Activated T-cell treated with anti-CD3 and anti-CD28 coated beads, Interleukin-2, amount 50 U/mL, for 48 hours (primary cell): ENCODE measurements at places on chromosomes 7 and 10.

- DNase-seq = no peak
These were observed 34.0 kb downstream of the GOT1 start for GRCh38 chr10:99396471-99396870.

- no peak for DNase-seq
These were observed 777.7 kb downstream of the LRMDA start for GRCh38 chr10:76209135-76209534.

DNA sequence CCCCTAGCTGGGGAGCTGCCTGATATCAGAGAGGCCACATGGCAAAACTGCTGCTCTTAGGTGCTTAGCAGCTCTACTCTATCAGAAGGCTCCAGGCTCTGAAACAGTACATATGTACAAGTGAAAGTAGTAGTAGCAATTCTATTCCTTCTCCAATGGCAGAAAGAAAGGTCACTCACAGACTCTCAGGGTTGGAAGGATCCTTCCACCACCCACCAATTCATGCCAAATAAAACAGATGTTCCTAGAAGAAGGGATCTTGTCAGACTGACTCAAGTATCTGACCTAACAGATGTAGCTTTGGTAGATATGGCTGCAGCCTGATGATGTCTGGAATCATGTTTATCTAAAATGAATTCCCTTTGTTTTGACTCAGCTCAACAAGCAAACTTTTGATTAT is 8.0 kb upstream of the ALDH18A1 start:
- DNase-seq = no peak

DNA sequence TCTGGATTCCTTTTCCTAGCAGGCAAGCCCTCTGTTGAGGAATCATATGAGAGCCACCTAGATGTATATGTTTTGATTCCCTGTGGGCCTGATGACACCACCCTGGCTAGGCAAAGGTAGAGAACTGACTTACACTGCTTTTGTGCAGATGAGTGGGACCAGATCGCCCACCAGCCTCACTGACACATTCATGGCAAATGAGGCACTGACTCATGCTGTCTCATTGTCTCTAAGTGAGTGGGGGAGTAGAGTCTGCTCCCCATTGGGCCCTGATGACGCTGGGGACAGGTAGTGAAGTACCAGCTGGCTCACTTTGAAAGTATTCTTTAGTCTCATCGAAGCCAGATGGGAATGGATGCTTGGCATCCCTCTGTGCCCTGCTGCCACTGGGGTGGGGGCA is 326.3 kb downstream of the ABCA13 start:
- DNase-seq = no peak

- DNase-seq = no peak
These were observed 191.3 kb downstream of the CUX1 start for GRCh38 chr7:102008535-102009262.

- no peak for DNase-seq
These were observed 178.6 kb downstream of the CDK14 start for GRCh38 chr7:90774706-90775105.

GRCh38 chr10:127935071-127935561 is 28.2 kb downstream of the PTPRE start:
- no peak for DNase-seq

DNA sequence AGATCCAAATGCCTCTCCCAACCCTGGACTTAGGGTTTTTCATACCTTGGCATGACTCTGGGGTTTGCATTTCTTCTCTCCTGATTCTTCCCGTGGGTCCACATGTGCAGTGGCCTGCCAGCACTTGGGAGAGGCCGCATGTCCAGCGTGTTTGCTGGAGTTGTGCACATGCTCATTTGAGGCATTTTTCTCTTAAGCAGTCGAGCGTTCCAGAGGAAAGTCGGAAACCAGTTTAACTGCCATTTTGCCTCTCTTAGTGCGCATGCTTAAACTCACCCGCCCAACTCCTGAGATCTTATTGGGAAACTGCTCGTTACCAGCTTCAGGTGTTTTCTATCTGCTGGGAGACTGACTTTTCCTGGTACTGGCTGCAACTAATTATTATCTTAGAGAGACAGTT is 888.4 kb upstream of the PHF14 start:
- DNase-seq = no peak

DNA sequence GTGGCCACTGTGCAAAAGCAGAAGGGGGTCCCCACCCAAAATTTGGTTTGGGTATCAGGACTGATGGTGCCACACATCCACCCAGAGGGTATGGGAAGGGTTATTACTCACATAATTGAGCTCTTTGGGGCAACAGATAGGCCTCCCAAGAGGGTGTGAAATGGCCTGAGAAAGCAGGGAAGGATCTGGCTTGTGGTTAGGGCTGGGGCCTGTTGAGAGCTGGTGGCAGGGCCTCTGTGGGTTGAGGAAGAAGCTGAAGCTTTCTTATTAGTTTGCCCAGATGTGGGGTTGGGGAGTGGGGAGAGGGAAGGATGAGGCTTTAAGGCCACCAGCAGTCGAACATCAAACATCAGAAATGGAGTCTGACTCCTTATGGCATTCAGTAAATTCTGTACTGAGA is 18.3 kb upstream of the MKI67 start:
- no peak for DNase-seq

GRCh38 chr10:62632071-62632809 is 172.3 kb upstream of the ADO start:
- DNase-seq = no peak

- DNase-seq = no peak
These were observed 6.5 kb downstream of the CABCOCO1 start for GRCh38 chr10:61669161-61669725.

DNA sequence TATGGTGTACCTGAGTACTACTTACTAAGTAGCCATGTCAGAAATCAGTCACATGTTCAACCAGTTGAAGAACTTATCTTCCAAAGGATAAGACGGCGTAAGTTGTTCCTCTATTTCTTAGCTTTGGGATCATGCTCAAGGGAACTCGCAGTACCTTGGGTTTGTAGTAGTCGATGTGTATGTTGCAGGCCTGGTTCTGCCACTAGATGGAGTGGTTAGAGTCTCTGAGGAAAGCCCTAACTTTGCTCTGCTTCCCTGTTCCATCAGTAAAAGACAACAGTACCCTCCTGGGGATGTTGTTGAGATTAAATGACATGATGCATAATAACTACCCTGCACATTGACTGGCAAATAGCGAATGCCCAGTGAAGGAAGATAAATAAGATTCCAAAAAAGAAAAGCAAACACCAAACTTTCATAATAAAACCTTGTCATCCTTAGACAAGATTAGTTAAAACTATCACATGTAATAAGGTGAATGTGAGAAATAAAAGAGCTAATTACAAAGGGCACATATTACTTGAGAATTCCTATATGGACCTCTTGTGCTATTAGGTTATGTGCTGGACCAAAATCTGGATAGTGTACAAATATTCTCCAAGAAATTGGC is 165.9 kb downstream of the ABCA13 start:
- DNase-seq = no peak

- DNase-seq = no peak
These were observed 58.4 kb downstream of the ZNF22 start for GRCh38 chr10:45058992-45059561.

DNA sequence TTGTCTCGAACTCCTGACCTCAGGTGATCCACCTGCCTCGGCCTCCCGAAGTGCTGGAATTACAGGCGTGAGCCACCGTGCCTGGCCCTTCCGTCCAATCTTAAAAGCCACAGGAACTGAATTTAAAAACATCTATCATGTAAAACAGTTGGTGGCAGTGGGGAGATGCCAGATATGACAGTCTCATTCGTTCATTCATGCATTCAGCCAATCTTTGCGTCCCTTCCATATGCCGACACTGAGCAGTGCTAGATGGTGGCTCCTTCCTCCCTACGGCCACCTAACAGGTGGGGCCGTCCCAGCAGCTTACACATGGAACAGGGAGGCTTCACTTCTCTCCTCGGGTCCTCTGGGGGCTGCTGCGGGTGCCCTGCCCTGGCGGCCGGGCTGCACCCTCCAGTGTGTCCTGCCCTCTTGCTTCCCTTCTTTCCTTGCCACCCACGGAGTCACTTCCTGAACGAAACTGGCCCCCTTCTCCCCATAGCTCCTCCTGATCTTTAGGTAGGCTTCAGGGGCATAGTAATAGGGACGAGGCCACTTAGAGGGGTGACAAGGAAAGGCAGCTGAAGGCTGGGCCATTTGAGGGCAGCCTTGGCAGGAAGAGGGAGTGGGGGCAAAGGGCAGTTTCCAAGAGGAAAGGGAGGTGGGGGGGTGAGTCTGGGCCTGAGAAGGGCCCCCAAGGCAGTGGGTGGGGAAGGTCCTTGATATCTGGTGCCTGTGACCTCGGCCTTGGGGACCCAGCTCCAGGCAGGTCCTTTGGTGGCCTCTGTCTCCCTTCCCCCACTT is 53.8 kb downstream of the PROSER2 start:
- no peak for DNase-seq

- DNase-seq = peak; percentile 30
These were observed 686.9 kb upstream of the FOXK1 start for GRCh38 chr7:3995187-3995586.

DNA sequence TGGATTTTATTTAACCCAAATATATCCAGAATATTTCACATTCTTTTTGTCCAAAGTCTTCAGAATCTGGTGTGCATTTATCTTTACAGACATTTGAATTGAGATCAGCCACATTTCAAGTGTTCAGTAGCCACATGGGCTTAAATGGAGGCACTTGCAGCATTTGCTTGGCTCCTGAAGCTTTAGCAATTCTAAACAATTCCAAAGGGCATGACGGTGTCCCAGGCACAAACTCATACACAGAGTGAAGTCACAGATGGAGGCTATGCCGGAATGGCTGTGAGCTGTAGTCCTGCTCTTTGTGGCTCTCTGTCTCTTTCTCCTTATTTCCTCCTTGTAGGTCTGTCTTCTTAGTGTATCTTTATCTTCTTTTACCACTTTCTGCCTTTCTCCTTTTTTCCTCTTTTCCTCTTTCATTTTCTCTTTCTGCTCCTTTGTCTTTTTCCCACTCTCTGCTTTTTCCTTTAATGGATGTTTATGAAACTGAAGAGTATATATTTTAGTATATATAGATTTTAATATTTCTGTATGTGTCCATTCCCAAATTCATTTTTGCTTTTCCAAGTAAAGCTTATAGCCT is 7.7 kb downstream of the AGBL3 start:
- DNase-seq = no peak

- DNase-seq = peak; percentile 74
These were observed 139.0 kb upstream of the MKLN1 start for GRCh38 chr7:131188367-131189339.

- DNase-seq = no peak
These were observed 22.0 kb downstream of the ADGRA1 start for GRCh38 chr10:133109711-133110110.

- no peak for DNase-seq
These were observed 306.1 kb downstream of the DGKB start for GRCh38 chr7:14596421-14596820.

- DNase-seq = no peak
These were observed 20.7 kb upstream of the CBLL1 start for GRCh38 chr7:107723255-107723654.

DNA sequence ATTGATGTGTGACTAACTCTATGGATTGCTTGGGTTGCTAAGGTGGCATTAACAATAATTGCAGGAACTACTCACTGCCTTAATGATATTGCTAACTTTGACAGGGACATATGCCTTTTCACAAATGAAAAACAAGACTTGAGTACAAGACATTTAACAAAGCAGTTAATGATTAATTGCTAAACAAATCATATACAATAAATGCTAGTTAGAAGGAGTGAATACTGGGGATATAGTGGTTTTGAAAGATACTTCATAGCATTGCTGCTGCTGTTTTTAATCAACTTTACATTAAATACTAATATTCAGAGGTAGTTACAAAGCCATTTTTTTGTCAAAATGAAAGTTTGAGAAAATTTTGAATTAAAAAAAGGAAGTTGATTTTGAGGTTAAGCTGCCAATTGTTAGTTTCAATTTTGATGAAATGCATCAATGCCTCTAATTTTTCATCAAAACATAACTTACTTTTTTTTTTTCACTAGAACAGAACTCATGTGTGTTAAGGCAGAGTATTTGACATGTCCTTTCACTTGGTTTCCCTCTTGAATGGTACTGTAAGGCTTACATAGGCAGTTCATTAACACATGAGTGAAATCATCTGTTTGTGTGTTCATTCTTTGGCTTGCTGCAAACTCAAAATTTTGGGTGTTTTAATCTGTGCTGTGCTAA is 106.2 kb upstream of the SEMA3D start:
- no peak for DNase-seq

- DNase-seq = no peak
These were observed 30.8 kb downstream of the LSMEM1 start for GRCh38 chr7:112511451-112512202.

DNA sequence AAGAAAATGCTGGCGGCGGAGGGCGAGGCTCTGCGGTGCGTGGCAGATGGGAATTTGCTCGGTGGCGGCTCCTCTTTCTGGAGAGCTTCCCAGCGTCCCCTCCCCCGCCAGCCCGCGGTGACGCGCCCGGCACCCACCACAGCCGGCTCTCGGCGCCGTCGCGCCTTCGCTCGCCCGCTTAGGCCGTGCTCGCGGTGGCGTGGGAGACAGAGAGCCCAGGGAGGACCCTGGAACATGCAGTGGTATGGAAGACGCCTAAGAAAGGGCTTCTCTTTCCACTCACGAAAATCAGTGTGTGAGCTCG is 576 bp upstream of the CSGALNACT2 start:
- DNase-seq = no peak

- DNase-seq = no peak
These were observed 62.4 kb upstream of the C10orf90 start for GRCh38 chr10:126732868-126733267.

DNA sequence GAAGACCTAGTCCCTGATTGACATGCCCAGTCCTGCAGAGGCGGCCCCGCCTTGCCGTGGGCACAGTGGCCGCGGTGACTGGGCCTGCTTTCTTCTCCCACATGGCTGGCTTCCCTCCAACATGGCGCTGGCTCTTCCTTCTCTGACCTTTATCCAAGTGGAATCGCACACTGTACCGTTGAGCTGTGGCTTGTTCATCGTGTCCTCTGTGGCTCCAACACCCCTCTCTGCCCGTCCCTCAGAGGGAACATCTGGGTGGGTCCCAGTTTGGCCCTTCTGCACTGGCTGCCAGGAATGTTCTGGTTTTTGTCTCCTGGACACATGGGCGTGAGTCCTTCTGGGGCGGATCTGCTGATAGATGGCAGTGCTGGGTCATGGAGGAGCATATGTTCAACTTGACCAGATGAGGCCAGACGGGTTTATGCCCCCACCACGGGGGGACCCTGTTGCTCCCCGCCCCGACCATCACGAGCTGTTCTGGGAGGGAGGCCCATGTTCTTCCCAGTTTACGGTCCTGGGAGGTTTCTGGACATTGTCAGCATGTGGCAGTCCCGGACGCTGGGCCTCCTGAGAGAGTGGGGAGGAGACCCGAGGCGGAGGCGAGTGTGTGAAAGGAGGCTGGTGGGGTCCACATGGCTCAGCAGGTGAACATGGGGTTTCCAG is 63.5 kb downstream of the LHPP start:
- DNase-seq = no peak

DNA sequence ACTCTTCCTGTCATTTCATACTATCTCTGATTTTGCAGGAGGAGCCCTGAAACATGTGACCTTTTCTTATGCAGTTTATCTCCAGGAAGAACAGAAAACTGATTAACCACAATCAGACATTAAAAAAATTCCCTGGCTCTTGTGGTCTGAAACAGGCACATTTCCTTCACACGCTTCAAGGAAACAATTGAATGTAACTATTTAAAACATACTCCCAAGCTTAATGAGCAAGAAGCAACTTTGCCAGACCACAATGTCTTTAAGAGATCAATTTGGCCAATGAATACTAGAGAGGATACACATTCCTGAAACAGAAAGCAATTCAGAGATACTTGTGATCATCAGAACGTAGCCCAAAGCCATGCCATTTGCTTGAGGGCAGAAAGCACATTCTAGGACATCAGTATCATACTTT is 65.8 kb downstream of the PIP4K2A start:
- no peak for DNase-seq

- DNase-seq = no peak
These were observed 196.7 kb downstream of the KIAA1217 start for GRCh38 chr10:24405635-24406034.

GRCh38 chr7:91767820-91768219 is 112.7 kb downstream of the MTERF1 start:
- DNase-seq = no peak
